AG04449 (cell line): ENCODE measurements at places on chromosomes 5 and 9.

- DNase-seq = peak; percentile 23
Observed at GRCh38 chr9:95572381-95573151, 55.8 kb upstream of the PTCH1 start.

DNA sequence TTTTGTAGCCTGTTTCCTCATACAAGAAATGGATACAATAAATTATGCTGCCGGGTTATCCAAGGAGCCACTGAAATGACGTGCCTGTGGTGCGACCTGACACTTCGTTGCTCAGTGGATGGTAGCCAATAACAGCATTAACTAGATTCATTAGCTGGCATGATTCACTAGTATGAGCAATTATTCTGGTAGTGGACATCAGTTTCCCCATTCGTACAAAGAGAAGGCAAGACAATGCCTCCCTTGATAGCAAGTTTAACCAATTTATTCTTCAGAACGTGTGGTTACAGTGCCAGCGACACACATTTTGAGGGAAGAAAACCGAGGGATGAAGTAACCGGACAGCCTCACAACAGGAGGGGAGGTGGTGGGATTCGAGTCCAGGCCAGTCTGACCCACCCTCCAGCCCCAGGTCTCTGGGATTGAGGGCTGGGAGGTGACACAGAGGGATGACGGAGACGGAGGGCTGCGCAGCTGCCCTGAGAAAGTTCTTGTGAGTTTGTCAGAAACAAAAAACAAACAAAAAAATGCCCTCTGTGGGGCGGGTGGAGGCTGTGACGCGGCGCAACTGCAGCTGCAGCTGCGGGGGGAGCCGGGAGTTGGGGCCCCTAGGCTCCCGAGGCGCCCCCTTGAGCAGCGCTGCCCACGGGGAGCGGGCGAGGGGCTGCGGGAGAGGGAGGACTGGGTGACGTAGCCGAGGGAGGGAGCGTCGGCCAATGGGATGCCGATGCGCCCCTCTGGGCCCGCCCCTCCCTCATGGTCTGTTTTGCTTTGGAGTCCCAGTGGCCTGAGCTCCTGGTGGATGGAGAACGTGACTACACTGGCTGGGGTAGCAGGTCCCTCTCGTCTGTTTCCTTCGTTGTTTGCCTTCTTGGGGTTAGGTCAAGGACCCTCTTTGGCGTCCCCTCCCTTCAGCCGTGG, 10.9 kb downstream of the LHX2 start:
- DNase-seq = no peak

DNA sequence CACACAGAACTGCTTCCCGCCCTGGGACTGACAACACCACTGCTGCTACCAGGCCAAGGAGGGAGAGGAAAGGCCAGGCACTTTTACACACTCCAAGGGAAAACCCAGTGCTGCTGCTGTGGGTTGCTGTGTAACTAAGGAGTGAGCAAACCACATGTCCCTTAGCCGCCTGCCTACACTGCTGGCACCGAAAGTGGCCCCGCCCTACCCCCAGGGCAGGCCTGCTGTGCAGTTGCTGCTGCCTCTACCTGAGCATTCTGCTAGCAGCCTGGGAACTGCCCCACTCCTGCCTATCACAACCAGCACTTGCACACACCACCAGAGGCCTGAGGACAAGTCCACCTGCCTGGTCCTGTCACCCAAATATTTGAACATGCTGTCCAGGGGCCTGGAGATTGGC, 740.9 kb downstream of the DTWD2 start:
- no peak for DNase-seq

GRCh38 chr5:40552981-40553380, 126.7 kb upstream of the PTGER4 start:
- DNase-seq = no peak

GRCh38 chr5:155926031-155926430, 400.9 kb upstream of the SGCD start:
- DNase-seq = peak; percentile 73

- DNase-seq = no peak
Observed at GRCh38 chr9:92668746-92669526, 995 bp downstream of the IPPK start.

GRCh38 chr9:68996462-68996861, 17.5 kb downstream of the PRKACG start:
- no peak for DNase-seq

DNA sequence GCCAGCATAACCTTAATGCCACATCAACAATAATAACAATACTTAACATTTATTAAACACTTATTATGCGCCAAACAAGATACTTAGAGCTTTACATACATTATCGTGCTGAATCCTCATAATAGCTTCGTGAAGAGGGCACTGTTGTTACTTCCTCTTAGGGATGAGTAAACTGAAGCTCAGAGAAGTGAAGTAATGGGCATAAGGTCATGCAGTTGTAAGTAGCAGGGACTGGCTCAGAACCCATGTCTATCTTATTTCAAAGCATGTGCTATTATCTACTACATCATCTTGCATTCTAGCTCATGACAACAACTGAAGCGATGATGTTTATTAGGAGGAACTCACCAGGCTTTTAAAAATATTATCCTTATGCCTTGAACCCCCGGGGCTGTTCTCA, 34.9 kb upstream of the PPP3R2 start:
- no peak for DNase-seq

GRCh38 chr9:136847088-136847825, 2.0 kb upstream of the PHPT1 start:
- DNase-seq = no peak

- DNase-seq = no peak
Observed at GRCh38 chr5:105993027-105993426, 1677.7 kb downstream of the EFNA5 start.

- DNase-seq = no peak
Observed at GRCh38 chr9:136054798-136055714, 40.0 kb downstream of the NACC2 start.

- DNase-seq = no peak
Observed at GRCh38 chr9:91037511-91038482, 236.2 kb downstream of the SYK start.

GRCh38 chr9:128636024-128636390, 20.6 kb downstream of the DYNC2I2 start:
- no peak for DNase-seq

DNA sequence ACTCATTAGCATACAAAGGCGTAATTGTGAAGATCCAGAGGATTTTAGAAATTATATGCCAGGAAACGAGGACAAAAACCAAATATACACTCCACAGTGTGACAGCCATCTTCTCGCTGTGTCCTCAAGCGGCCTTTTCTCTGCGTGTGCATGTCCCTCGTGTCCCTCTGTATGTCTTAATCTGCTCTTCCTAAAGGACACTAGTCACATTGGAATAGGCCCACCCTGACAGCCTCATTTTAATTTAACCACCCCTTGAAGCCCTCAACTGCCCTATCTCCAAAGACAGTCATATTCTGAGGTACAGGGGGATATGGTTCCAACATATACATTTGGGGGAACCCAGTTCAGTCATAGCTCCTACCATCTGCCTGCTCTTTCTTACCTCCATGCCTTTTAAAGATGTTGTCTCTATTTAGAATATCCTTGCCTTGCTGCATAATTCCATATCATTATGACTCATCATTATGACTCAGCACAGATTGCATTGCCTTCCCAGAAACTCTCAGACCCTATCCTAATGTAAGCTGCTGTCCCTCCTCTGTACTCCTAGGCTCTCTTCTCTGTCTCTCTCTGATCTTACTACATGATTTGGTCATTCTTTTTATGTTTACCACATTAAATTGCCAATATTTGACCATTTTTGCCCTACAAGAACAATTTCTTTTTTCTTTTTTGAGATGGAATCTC, 210.9 kb downstream of the AOPEP start:
- DNase-seq = peak; percentile 80

- no peak for DNase-seq
Observed at GRCh38 chr5:55037046-55037771, 13.2 kb downstream of the GZMK start.

- no peak for DNase-seq
Observed at GRCh38 chr9:116304761-116305160, 151.2 kb downstream of the PAPPA start.

GRCh38 chr5:43207601-43208000, 15.6 kb downstream of the NIM1K start:
- no peak for DNase-seq

GRCh38 chr5:170430866-170431437, 41.8 kb upstream of the KCNMB1 start:
- DNase-seq = no peak

- DNase-seq = no peak
Observed at GRCh38 chr5:132405646-132406045, 36.1 kb downstream of the SLC22A5 start.

- DNase-seq = peak; percentile 50
Observed at GRCh38 chr5:68007451-68007850, 208.1 kb upstream of the PIK3R1 start.

GRCh38 chr5:2515180-2515764, 236.2 kb downstream of the IRX2 start:
- DNase-seq = no peak
